ENCODE measurements at places on chromosomes 7 and 10.

DNA sequence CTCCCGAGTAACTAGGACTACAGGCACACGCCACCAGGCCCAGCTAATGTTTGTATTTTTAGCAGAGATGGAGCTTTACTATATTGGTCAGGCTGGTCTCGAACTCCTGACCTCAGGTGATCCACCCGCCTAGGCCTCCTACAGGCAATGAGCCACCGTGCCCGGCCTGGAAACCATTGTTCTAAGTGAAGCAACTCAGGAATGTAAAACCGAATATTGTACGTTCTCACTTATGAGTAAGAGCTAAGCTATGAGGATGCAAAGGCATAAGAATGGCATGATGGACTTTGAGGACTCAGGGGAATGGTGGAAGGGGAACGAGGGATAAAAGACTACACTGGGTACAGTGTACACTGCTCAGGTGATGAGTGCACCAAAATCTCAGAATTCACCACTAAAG, 235.1 kb upstream of the AUTS2 start:
- no peak for DNase-seq

GRCh38 chr10:28853195-28853594, 175.9 kb downstream of the BAMBI start:
- DNase-seq = no peak

- no peak for DNase-seq
These were observed 59.4 kb upstream of the FRMD4A start for GRCh38 chr10:14389981-14390590.

- peak; percentile 29 for DNase-seq
These were observed 35.3 kb upstream of the IFRD1 start for GRCh38 chr7:112414855-112415490.

DNA sequence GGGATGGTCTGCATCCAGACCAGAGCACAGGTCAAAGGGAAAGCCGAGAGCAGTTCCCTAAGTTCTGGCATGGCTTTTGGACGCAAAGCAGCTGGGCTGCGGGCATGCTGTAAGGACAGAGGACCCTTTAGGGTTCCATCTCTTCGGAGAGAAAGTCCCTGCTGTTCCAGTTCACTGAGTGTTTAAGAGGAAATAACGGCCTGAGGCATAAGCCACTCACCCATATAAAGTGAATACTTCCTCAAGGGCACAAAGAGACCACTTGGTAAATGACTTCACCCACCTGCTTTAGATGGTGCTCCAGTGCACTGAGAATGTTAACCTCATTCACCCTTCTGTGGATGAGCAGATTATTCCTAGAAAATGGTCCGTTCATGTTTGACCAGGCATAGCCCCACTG, 586.7 kb upstream of the GALNT17 start:
- DNase-seq = no peak

Measured in NCI-H2171 (cell line).